ENCODE measurements at places on chromosomes 12 and 14.
A peak's percentile ranks its signal among the peaks of the same experiment; 100 is the strongest.

DNA sequence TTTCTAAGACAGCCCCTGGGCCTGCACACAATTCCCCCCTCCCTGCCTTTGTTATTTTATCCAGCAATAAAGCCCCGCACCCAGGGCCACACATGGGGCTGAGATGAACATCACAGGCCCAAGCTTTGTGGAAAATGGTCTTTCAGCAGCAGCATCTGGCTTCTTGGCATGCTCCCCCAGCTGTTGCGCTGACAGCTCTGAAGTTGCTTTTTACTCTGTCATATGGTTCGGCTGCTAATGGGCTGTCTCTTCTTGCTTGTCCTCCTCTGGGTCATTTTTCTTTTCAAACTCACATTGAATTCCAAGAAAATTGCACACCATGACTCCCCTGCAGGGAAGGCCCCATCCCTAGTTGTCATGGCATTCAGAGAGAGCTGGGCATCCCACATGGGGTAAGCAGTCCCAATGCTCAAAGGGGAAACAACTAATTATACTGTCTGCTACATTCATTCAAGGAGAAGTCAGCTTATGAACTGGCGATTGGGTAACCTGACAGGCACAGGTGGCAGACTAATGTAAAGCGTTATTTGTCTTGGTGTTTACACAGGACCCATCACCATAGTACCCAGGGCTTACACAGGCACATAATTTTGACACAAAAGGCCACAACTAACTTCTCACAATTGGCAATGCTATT is 74.0 kb upstream of the CDKN3 start:
- DNase-seq = no peak

DNA sequence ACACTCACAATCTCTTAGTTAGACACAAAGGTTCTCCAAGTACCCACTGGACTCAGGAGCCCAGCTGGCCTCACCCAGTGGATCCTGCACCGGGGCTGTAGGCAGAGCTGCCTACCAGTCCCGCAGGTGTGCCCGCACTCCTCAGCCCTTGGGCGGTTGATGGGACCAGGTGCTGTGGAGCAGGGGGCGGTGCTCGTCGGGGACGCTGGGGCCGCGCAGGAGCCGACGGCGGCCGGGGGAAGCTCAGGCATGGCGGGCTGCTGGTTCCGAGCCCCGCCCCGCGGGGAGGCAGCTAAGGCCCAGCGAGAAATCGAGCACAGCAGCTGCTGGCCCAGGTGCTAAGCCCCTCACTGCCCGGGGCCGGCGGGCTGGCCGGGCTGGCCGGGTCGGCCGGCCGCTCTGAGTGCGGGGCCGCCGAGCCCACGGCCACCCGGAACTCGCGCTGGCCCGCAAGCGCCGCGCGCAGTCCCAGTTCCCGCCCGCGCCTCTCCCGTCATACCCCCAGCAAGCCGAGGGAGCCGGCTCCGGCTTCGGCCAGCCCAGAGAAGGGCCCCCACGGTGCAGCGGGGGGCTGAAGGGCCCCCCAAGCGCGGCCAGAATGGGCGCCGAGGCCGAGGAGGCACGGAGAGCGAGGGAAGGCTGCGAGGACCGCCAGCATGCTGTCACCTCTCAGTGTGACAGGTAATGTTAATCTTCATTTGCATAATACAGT is 506.8 kb downstream of the LRFN5 start:
- DNase-seq = no peak

- no peak for DNase-seq
Observed at GRCh38 chr12:4994622-4995021, 49.1 kb upstream of the KCNA5 start.

DNA sequence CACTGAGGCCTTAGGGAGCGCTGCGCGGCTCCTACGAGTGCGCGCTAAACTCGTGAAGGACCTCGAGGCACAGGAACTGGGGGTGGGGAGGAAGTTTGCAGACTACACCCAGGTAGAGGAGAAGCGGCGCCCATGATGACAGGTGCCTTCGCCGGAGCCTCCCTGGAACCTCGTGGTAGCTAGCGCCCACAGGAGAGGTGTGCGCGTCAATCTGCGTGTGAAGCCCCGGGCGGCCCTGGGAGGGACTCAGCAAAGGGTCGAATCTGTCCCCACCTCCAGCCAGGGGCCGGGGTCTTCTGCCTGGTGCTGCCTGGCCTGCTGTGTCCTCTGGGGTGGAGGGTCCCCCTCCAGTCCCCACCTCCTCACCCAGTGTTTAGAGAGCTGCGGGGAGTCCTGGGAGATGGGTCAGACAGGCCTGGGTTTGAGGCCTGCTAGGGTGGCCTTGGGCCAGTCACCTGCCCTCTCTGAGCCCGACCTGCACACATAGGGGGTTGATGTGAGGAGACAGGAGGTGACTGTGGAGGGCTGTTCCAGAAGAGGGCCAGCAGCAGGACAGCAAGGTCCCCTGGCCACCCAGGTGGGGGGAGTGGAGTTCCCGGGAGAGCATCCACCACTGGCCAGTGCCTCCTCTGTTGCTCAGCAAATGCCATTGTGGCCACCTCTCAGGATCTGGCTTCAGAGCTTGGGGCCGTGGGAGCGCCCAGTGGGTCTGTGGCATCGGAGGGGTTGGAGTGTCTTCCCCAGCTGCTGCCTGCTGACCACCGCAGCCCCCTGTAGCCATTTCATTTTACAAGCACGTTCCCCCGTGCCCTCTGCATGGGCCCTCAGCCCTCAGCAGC is 20.2 kb upstream of the KIF26A start:
- no peak for DNase-seq

DNA sequence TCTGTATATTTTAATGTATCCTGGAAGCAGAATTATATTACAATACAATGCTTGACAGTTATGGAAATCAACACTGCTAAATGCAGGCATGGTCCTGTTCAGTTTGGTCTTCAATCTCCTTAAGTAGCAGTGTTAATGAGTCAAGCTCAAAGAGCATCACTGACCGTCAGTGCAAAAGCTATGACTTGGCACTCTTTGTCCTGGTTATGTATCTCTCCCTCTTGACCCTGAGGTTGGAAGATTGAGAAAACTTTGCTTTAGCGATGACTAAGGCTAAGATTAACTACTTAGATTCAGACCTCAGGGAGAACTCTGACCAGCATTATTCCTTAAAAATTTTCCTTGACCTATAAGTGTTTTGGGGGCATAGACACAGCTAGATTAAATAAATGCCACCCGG is 10.9 kb downstream of the CLEC7A start:
- no peak for DNase-seq

GRCh38 chr14:31410048-31410650 is 10.2 kb downstream of the HEATR5A start:
- DNase-seq = no peak

- DNase-seq = no peak
Observed at GRCh38 chr14:69424149-69424923, 25.8 kb downstream of the SLC39A9 start.

DNA sequence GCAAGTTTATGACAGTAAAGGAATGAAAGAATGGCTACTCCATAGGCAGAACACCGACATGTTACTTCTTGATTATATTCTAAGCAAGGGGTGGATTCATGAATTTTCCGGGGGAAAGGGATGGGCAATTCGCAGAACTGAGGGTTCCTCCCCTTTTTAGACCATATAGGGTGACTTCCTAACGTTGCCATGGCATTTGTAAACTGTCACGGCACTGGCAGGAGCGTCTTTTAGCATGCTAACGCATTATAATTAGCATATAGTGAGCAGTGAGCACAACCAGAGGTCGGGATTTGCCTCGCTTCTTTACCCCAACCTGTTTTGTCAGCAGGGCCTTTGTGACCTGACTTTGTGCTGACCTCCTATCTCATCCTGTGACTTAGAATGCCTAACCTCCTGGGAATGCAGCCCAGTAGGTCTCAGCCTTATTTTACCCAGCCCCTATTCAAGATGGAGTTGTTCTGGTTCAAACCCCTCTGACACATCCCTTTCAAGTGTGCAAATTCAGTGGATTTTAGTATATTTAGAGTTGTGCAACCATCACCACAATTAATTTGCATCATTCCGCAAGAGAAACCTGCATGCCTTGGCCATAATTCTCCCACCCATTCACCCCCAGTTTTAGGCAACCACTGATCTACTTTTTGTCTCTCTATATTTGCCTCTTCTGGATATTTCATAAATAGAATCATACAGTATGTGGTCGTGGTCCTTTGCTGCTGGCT is 27.4 kb downstream of the PALS1 start:
- DNase-seq = no peak

DNA sequence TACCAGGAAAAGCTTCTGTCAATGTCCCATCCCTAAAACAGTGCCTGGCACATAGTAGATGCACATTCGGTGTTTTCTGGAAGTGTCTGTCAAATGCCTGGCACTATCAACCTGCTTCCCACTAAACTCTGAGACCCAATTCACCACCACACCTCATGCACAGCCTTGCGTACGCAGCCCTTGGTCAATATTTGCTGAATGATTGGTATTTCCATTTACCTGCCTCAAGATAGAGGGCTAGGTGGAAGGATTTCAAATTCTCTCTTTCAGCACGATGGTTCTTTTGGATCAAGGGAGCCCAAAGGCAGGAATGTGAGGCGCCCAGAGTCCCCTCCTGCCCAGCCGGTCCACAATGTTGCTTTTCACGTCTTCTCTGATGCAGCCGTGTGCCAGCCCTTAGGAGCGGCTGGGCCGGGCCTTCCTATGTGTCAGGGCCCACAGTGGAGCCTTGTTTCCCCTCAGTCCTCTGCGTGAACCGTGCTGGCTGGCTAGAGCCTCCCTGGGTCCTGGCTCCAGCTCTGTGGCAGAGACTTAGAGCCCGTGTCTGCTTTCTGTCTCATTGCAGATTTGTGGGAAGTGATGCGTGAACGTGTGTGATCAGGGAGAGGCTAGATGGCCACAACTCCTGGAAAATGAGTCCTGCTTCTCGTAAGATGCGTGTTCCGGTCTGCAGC is 99.9 kb upstream of the RFLNA start:
- no peak for DNase-seq

- no peak for DNase-seq
Observed at GRCh38 chr12:119528241-119528640, 65.3 kb upstream of the TMEM233 start.

GRCh38 chr14:96502621-96503305 is 581 bp downstream of the PAPOLA start:
- no peak for DNase-seq

DNA sequence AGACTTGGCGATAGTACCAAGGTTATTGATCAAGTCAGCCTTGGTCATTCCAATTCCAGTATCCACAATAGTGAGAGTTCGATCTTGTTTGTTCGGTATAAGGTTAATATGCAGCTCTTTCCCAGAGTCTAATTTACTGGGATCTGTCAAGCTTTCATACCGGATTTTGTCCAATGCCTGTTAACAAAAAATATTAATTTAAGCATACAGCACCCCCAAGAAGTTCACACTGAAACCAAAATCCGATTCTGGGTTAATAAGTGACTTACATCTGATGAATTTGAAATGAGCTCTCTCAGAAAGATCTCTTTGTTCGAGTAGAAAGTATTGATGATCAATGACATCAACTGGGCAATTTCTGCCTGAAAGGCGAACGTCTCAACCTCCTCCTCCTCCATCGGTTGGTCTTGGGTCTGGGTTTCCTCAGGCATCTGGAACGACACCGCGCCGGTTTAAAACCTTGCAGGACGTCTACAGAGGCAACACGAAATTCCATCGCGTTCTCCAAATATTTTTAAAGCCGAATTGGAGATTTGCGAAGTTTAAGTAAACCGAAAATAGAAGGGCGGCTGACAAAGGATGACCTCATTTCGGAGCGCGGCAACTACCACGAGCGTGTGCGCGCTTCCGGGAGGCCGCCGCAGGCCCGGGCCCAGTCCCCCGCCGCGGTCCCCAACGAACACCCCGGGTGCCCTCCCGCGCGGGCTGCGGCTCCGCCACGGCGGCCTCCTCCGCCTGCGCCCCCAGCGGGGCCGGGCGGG is 716 bp downstream of the HSP90AA1 start:
- peak; percentile 54 for DNase-seq

- DNase-seq = no peak
Observed at GRCh38 chr12:50200552-50201273, 33.5 kb upstream of the CERS5 start.

GRCh38 chr14:99947695-99948094 is 117.5 kb upstream of the EVL start:
- DNase-seq = no peak

DNA sequence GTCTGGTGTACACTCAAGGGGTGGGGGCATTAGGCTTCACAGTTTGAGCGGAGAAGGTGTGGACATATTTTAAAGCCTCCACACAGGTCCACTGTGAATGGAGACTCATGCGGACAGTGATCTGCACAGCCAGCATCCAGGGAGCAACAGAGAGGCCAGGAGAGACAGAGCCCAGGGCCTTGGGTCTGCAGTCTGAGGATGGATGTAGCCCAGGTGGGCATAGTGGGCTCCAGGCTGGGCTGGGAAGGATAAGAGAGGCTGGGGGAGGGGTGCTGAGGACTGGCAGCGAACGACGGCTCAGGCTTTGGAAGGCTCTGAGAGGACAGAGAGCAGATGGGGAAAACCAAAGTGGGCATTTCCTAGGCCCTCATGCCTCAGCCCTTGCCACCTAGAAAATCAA is 128.8 kb downstream of the PAPOLA start:
- no peak for DNase-seq

GRCh38 chr12:46664761-46665287 is 161.0 kb downstream of the SLC38A4 start:
- no peak for DNase-seq

GRCh38 chr12:13288937-13289652 is 92.6 kb downstream of the EMP1 start:
- no peak for DNase-seq

GRCh38 chr12:130967636-130968035 is 13.9 kb downstream of the ADGRD1 start:
- no peak for DNase-seq

DNA sequence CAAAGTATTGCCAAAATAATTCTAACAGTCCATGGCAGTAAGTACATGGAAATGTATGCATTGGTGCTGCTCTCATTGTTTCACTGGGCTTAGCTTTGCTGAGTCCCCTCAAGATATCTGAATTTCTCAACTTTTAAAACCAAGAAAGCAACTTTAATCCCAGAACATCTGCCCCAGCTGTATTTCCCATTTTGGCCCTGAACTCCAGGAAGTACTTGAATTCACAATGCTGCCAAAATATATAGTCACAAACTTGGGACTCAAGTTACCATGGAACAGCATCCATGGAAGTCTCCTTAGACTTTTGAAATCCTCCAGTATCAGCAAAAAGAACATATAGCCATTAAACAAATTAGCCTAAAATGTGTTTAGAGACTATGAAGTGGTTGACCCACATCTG is 78.5 kb upstream of the FLRT2 start:
- no peak for DNase-seq

GRCh38 chr12:65570451-65571130 is 253.7 kb upstream of the HMGA2 start:
- DNase-seq = no peak

- DNase-seq = no peak
Observed at GRCh38 chr14:36134038-36134437, 42.5 kb downstream of the PTCSC3 start.

DNA sequence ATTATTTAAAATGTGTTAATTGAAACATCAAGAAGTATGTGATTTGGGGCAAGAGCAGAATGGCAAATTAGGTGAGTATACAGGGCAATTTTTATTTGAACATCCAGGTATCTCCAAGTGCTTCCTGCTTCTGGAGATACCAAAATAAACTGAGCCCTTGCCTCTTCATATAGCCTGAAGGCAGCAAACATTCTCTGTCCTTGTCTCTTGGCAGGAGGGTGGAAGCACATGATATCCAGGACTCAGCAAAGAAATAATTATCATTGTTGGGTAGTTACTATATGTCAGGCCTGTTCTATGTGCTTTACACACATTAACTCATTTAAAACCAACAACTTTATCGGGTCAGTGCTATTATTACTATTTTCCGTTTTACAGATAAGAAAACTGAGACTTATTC is 12.5 kb downstream of the LIN7A start:
- no peak for DNase-seq

GRCh38 chr14:68546839-68547238 is 246.0 kb downstream of the ZFP36L1 start:
- no peak for DNase-seq

- no peak for DNase-seq
Observed at GRCh38 chr14:95183532-95184412, 26.4 kb upstream of the DICER1 start.

Measured in activated CD4-positive, alpha-beta T cell treated with anti-CD3 and anti-CD28 coated beads for 1 hour (primary cell).